ENCODE measurements at places on chromosomes 1 and 21. TPM values are rescaled to one million over a fixed set of nuclear protein-coding genes. Genes with fewer than 3 reads are reported as not detected.

DNA sequence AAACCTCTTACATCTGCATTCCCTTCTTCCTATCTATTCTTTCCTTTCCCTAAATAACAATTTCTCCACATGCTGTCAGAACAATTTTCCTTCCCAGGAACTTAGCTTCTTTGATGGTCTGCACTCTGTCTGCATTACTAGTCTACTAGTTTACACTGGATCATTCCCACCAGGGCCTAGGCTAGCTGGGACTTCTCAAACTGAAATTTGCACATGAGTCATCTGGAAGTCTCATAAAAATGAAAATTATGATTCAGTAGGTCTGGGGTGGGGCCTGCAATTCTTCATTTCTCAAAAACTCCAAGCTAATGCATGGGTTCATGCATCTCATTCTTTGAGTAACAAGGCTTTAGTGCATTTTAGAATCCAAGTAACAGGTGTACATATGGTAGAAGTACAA, 74.2 kb downstream of the GABPA start:
- peak; percentile 41 for DNase-seq

- DNase-seq = peak; percentile 90
Observed at GRCh38 chr1:225565847-225566246, 87.1 kb downstream of the ENAH start.

MIXL1 gene
- not detected for total RNA-seq

APOBEC4 gene
- not detected for total RNA-seq

DNA sequence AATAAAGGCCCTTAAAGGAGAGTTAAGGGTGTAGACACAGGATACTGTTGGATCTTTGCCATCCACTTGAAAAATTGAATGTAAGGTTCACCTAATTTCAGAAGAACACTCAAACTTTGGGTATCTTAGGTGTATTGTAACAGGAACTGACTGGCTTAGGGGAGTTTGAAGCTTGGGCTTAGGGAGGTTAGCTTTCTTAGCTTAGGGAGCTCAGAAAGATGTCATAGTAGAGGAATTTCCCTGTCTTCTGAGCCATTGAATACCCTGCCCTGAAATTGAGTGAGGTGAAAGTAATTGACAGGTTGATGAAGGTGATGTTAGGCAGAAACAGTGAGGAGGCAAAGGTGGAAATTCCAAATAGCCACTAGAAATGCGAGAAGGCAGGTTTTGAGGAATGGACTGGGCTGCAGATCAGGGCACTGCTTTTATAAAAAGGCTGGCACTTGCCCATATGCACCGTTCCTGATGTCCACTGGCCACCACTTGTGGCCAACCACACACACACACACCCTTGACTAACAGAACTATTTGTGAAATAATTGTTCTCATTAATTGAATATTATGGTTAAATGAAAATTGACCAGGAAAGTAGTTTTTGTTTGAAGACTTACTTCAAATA, 16.5 kb downstream of the BACH1 start:
- no peak for DNase-seq

GRCh38 chr1:61241411-61241838, 159.1 kb downstream of the NFIA start:
- peak; percentile 86 for DNase-seq

DNA sequence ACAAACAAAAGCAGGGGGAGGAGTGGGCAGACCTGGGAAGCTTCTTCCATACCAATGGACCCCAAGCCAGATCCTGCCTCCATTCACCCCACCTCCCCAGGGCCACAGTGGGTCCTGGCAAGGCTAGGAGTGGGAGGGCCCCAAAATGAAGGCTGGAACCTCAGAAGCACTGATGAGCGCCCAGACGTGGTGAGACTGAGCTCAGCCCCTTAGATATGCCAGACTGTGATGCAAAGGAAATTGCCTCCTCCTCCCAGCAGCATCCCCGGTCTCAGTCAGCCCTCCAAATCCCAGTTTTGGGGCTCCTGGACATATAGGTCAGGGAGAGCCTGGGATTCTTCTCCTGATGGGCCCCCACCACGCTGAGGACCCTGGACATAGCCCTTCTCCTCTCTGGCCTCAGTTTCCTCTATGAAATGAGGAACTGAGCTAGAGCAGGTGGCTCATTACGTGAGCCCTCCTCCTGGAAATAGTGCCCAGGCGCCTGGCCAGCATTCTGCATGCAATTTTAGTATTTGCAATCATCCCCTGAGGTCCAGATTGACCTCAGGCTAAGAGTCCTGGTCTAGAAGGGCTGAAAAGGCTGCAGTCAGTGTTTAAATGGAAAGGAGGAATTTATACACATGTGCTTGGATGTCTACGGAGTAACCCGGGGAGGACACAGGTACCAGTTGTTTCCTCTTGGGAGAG, 33.5 kb downstream of the RHBG start:
- DNase-seq = no peak

- DNase-seq = peak; percentile 89
Observed at GRCh38 chr1:10339815-10340214, 59.0 kb upstream of the PGD start.

GRCh38 chr1:114720492-114720891, 3.9 kb upstream of the NRAS start:
- no peak for DNase-seq

KCNE2 gene
- total RNA-seq = not detected

GRCh38 chr1:201085902-201086735, 26.1 kb downstream of the CACNA1S start:
- DNase-seq = peak; percentile 41
